A172 (cell line): ENCODE measurements at places on chromosomes 16 and 17.

- no peak for DNase-seq
Observed at GRCh38 chr17:74920642-74921025, 2.4 kb downstream of the USH1G start.

- DNase-seq: no peak
Observed at GRCh38 chr17:64037802-64038201, 17.4 kb upstream of the ICAM2 start.

- no peak for DNase-seq
Observed at GRCh38 chr17:51263006-51263405, 2.7 kb downstream of the UTP18 start.

DNA sequence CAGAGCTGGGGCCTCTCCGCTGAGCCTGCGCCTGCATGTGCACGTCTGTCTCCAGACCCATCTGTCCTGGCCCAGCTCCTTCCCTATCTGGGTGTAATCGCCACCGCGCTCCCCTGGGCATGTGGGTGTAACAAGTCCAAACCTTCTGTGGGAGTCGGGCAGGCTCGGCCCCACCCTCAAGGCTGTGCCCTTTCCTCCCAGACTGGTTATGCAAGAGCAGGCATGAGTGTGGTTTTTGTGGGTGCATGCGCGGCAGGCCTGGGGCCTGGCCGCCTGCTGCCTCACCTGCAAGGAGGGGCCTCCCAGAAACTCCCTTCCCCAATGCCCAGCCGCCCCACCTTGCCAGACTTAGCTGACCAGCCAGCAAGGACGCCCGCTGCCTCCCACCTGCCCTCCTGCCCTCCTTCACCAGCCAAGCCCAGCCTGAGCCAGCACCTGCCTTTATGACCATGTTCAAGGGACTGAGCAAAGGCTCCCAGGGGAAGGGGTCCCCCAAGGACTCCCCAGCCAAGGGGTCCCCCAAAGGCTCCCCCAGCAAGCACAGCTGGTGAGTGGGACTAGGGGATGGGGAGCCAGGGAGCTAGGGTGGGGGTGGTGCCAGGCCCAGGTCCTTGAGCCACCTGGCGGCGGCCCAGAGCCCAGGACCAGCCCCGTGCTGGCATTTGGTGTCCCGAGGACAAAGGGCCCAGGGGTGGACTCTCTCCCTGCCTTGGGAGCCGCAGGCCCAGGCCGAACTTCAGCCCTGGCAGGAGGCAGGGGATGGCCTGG lies at the start of gene EVPLL:
Gene EVPLL (plus strand): TSS at position 342 of the 768 bp plus-strand sequence. CDS start 3,160 bp downstream, outside the sequence.
- DNase-seq: peak; percentile 36

DNA sequence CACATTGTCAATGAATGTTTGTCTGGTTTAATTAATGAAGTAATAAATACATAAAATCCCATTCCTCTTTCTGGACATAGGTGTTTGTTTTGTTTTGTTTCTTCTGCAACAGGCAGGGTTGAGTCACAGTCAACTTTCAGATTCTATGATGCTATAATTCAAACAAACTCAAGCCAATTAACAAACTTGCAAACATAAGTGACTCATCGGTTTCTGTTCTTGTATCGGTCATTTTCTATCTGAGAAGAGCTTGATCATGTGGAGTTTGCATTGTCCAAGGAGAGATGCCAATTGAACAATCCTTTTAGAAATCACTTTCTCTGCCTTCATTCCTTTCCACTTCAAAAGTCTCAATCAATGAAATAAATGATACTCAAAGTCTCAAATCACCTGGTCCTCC lies 294.2 kb upstream of the C16orf82 start:
- DNase-seq: no peak
